ENCODE measurements at places on chromosomes 7 and 10.

- no peak for DNase-seq
Measured at GRCh38 chr10:129883029-129883428, 81.0 kb downstream of the EBF3 start.

DNA sequence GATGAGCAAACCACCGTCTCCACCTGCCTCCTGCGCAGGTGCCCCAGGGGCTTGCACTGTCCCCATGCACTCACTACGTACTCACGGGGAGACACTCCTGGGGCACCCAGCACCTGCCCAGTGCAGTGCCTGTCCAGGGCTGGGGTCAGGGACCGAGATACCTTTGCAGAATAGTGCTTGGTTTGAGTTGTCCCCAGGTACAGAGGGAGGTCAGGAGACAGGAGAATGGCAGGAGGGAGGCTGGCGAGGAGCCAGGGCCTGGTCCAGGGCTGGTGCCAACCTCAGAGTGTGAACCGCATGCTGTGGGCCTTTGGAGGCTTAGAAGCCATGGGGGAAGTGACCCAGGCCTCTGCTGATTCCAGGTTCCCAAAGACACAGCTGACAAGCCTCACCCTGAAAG is 110.1 kb upstream of the GPR26 start:
- no peak for DNase-seq

GRCh38 chr7:74010407-74010806 is 17.6 kb upstream of the ELN start:
- no peak for DNase-seq

- no peak for DNase-seq
Measured at GRCh38 chr10:108427146-108427545, 1262.6 kb upstream of the SORCS1 start.

DNA sequence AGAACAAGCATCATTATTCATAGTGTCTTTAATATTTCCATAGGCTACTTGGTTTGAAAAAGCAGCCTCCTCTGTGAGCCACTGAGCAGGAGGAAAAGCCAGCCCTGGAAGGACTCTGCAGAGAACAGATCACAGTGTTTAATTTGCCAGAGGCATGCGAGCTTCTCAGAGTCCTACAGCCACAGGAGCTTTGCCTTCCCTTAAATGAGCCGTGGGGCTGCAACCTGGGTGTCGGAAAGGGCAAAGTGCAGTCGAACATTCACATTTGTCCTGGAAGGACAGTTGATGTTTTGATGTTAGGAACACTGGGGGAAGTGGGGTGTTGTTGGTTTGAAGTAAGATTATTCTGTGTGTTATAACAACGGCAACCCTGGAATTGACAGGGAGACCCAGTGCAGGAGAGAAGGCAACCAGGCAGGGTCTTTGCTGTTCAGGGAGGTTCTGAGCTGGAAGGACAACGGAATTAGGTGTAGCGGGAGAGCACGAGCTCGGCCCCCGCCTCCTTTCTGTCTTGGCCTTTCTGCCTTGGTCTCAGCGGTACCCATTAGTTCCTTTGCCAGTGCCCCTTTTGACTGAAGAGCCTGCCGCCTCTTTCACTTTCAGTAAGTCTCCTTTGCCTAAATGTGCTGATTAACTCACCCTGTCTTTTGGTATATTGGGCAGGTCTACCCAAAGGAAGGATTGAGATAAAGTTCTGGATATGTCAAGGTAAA is 192.3 kb upstream of the PITRM1 start:
- DNase-seq, result no peak

DNA sequence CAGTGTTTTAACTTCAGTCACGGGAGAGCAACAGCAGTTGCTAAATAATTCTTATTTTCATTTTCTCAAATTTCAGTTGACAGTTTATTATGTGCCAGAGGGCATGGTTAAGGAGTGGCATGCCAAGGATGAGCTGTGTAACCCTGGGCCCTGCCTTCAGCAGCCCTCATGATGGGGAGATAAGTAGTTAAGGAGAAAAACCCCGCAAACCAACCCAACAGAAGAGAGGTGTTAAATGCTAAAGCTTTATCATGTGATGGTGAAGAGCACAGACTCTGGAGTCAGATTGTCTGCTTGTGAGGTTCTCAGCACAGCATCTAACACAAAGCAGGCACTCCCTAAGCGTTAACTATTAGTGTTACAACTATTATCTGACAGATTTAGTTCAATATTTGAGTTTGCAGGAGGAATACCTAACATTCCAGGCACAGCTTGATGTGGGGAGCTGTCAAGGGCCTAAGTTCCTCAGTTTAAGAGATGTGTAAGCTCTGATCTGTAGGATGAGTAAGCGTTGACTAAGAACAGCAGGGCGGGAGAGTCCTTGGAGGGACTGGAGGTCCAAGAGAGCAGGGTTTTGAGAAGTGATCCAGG is 29.6 kb downstream of the STAM start:
- DNase-seq, result no peak

DNA sequence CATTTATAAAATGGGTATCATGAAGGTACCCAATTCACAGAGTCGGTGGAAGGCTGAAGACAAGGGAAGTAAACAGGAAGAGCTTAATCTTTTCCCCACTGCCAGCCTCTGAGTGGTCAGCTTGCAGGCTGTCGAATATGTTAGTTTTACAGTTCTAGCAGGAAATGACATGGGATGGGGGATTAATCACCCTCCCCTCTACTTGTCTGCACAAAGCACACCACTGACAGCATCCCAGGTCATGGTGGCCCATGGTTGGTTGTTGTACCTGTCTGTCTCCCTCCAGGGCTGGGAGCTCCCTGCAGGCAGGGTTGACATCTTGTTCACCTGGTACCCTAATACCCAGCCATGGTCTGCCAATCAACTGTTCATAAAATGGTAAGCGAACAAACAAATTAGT is 55.6 kb downstream of the GRB10 start:
- DNase-seq, result no peak

- no peak for DNase-seq
Measured at GRCh38 chr7:23211589-23211988, 29.7 kb downstream of the NUP42 start.

- no peak for DNase-seq
Measured at GRCh38 chr10:130897815-130898214, 413.7 kb downstream of the TCERG1L start.

GRCh38 chr7:2241580-2242540 is at the start of the genes MRM2 and NUDT1:
Gene MRM2, minus strand, starts transcription at chr7:2242205. Its CDS starts 36 bp downstream, at chr7:2242169.
Gene NUDT1, plus strand, starts transcription at chr7:2242226. Its CDS starts 2,349 bp downstream, at chr7:2244575.
- peak; percentile 72 for DNase-seq

GRCh38 chr7:140058517-140058916 is 4.2 kb downstream of the PARP12 start:
- no peak for DNase-seq

- no peak for DNase-seq
Measured at GRCh38 chr10:114167985-114168384, 6.0 kb downstream of the CCDC186 start.

- DNase-seq, result no peak
Measured at GRCh38 chr7:150410131-150410530, 31.0 kb downstream of the ZNF775 start.

DNA sequence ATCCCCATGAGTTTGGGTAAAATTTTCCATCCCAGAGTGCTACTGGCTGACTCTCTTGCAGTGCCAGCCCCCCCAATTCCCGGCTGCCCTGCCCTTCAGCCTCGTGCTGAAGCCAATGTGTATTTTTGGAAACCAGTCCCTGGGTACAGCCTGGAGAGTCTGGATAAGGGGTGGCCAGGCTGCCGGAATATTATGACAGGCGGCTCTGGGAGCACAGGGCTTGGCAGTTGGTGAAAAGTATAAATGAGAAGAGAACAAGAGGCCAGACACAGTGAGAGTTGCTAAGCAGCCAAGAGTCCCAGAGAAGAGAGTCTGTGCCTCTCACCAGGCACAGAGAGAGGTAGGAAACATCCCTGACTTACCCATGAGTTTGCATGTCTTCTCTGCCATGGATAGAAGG is 53.6 kb downstream of the TMEM130 start:
- no peak for DNase-seq

DNA sequence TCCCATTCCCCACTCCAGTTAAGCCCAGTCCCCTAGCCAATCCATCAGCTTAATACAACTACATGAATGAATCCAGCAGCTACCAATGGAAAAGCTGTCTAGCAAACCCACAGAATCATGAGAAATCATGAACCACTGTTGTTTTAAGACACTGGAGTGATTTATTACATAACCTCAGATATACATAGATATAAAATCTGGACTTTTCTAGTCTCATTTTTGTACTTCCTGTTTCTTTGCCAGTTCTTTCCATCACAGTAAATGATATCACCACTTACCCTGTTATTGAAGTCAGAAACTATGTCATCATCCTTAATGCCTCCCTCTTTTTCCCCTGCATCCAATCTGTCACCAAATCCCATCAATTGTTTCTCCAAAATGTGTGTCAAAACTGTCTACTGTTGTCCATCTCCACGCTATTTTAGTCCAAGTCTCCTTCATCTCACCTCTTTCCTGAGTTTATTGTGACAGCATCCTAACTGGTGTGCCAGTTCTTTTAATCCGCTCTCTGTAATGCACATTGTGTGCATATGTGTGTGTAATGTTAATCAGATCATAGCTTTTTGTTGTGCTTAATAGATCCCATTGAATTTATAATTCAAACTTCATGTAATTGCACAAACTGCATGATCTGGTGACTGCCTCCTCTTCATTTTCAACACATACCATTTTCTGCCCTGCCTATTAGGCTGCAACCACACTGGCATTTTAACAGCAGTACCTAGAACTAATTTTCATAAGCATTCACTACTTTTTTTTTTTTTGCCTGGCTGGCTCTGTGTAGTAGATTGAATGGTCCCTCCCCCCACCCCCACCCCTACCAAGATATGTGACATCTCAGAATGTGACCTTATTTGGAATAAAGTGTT is 56.0 kb downstream of the MKLN1 start:
- DNase-seq, result no peak

DNA sequence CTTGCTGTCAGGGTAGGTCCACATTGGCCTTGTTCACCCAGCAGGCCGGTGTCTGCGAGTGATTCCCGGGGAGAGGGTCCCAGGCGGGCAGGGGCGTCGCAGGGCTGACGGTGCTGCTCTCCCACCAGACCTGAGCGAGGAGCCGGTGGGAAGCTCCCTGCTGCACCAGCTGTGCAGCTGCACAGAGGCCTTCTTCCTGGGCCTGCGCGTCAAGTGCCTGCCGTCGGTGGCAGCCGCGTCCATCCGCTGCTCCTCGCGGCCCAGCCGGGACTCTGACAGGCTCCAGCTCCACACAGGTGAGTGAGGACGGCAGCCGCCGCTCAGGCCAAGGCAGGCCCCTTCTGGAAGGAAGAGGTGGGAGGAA is 14.6 kb downstream of the AMZ1 start:
- DNase-seq, result no peak

DNA sequence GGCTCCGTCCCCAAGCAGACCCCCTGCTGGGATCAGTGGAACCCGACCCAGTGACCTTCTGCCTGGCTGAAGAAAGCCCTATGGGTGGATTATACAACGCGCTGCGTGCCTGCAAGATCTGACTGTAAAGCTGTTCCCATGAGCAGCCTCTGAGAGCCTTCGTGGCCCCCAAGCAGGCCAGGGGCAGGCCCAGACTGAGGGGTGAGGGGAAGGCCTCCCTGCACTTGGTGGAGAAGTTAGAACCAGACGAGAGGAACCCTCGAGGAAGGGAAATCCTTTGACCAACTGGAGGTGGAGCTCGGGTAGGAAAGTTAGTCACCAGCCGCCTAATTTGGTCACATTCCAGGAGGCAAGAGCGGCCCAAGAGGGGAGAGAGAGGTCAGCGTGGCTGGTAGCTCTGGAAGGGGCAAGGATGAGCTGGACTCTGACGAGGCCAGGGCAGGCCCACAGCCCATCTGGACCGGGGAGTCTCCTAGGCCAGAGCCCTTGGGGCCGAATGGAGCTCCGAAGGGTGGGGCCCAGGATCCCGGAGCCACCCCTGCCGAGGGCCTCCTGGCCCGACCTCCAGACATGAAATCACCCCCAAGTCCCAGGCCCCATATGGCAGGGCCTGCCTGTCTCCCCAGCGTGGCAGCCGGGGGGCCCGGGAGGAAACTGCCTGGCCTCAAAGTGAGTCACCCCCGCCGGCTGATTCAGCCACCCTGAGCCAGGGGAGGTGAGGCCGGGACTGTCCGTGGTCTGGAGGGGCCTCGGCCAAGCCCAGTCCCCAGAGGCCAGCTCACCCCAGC is 23.3 kb upstream of the PDGFA start:
- no peak for DNase-seq

GRCh38 chr7:45036317-45036716 is 36.3 kb downstream of the CCM2 start:
- no peak for DNase-seq

DNA sequence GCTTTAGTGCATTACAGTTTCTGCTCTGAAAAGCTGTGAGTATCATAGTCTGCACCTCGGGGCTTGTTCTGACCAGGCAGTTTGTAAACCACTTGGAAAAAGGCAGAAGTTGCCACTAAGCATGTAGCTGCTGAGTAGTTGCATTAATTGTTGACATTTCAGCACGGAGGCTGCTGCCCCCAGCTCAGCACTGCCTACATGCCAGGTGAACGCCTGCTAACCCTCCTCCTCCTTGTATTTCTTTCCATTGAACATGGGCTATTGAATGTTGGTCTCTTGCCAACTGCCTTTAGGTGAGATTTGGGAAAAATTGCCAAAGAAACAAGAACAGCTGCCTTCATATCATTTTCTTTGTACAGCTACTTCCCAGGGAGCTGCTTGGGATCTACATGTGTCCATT is 164.2 kb downstream of the RAPGEF5 start:
- DNase-seq, result no peak

DNA sequence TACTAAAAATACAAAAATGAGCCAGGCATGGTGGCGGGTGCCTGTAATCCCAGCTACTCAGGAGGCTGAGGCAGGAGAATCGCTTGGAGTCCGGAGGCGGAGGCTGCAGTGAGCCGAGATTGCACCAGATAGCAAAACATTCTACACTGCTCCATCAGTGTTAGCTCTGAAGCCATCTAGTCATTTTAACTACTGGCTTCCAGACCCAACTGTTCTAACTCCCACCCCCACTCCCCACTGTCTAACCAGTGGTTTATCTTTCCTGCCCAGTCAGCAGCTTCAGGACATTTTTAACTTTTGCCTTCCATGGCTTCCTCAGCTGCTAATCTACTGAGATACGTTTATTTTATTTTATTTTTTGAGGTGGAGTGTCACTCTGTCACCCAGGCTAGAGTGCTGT is 6.2 kb upstream of the FRAT1 start:
- DNase-seq, result no peak

DNA sequence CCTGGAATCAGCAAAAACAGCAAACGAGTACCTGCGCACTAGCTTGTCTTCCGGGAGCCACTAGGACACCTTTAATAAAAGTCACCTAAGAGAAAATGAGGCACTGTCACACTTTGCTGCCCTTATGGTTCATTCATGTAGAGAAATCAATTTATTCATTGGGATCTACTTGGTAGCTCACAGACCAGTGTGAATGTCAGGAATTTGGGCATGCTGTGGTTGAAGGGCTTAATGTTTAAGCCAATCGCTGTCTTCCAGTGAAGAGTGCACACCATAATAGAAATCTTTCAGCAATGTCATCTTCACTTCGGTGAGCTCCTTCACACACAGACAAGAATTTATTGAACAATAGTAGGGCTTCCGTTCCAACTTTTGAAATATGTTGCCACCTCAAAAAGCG is 65.1 kb downstream of the MARCHF5 start:
- no peak for DNase-seq
